Activated naive CD8-positive, alpha-beta T cell treated with anti-CD3 and anti-CD28 coated beads, Interleukin-2, amount 10 ng/mL, durations not matched to agents 7 days and 5 days (primary cell): ENCODE measurements at places on chromosomes 1 and 21. TPM values are rescaled to one million over a fixed set of nuclear protein-coding genes. Genes with fewer than 3 reads are reported as not detected.

- DNase-seq, result no peak
Observed at GRCh38 chr1:194809215-194809614, 1622.8 kb upstream of the B3GALT2 start.

DNA sequence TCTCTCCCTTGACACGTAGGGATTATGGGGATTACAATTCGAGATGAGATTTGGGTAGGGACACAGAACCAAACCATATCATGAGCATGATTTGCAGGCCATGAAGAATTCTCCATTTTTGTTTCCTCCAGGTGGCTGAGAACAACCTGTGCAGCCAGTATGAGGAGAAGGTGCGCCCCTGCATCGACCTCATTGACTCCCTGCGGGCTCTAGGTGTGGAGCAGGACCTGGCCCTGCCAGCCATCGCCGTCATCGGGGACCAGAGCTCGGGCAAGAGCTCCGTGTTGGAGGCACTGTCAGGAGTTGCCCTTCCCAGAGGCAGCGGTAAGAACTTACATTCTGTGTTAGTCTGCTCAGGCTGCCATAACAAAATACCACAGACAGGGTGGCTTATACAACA is 9.7 kb downstream of the MX1 start:
- DNase-seq, result no peak

- no peak for DNase-seq
Observed at GRCh38 chr1:103250441-103250861, 142.1 kb upstream of the COL11A1 start.

GRCh38 chr1:80893115-80893514 is 907.6 kb upstream of the ADGRL2 start:
- no peak for DNase-seq

DNA sequence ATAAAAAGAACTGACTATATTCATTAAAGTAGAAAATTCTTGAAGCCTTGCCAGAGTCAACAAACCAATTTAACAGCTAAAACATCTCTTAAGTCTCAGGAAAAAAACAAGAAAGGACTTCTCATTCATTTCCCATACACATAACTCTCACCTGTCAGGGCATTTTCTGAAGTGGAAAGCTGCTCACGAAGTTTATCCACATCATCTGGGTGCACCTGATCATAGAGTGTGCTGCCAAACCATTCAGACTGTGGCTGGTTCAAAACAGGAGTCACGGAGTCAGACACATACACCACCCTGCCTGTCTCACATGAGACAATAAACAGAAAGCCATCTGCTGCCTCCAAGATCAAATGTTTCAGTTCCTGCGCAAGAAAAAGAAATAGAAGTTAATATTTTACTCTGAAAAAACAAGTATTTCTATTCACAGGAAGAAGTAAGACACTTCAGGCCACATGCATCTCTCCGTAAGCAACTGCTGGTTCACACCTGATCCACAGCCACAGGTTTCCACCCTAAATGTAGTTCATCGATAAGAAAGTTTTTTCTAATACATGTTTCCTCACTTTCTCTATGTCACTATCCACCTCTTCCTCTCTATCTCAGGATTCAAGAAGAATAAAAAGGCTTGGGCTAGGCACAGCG is 28.2 kb upstream of the CTSK start:
- no peak for DNase-seq

DNA sequence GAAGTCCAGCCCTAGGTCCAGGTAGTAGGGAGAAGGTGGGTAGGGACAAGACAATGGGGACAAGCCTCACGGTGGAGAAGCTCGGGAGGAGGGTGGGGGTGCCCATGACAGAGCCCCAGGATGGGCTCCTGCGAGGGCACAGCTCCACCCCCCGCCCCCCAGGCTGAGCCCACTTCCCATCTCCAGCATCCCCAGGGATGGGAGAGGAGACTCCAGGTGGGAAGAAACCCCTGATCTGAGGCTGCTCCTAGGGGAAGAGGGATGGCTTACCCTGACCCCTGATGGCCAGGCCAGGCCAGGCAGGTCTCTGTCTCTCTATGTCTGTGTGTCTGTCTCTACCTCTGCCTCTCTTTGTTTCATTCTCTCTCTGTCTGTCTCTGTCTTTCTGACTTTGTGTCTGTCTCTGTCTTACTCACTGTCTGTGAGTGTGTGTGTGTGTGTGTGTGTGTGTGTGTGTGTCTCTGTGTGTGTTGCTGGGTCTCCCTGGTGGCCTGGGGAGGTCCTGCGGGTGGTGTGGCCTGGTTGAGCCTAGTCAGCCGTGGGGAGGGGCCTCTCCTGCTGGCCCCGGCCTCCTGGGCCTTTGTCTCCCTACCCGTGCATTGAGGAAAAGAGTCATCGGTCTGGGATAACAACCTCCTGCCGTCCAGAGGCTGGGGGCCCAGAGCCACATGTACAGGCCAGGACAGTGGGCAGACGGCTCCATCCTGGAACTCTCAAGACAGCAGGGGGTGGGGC is 45.7 kb downstream of the WNT9A start:
- peak; percentile 17 for DNase-seq

Gene PDZK1
- 0.30 TPM for total RNA-seq

Gene NCSTN
- 67.1 TPM for total RNA-seq

Gene VHLL
- total RNA-seq, result not detected
